ENCODE measurements at places on chromosomes 2 and 18. TPM values are rescaled to one million over a fixed set of nuclear protein-coding genes. Genes with fewer than 3 reads are reported as not detected.

FAM110C gene
- total RNA-seq: 0.34 TPM

ICOS gene
- not detected for total RNA-seq

PAIP2B gene
- total RNA-seq: 0.47 TPM

DNA sequence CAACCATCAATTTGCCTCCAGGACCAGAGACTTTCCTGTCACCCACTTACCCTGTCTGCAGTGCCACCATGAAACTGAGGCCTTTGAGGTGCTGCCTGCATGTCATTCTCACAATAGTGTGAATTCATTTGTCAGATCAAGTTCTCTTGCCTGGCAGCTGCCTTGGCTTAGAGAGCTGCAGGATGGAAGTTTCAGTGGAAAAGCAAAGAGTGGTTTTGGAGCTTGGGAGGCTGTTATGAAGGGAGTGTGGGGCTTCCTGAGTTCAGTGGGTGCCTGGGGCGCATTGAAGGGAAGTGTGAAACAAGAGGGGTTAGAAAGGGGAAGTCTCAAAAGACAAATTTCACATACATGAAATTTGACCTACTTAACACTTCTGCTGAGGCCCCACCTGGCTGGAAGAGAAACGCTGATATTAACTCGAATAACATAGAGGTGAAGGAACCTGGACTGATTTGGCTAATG lies 7.9 kb upstream of the LBH start:
- no peak for DNase-seq

MGAT5 gene
- total RNA-seq: 63.7 TPM

CRYGD gene
- not detected for total RNA-seq

SDC1 gene
- 7.4 TPM for total RNA-seq

GPR55 gene
- total RNA-seq: not detected

- DNase-seq: no peak
Observed at GRCh38 chr2:189498205-189498604, 56.9 kb downstream of the WDR75 start.

DNA sequence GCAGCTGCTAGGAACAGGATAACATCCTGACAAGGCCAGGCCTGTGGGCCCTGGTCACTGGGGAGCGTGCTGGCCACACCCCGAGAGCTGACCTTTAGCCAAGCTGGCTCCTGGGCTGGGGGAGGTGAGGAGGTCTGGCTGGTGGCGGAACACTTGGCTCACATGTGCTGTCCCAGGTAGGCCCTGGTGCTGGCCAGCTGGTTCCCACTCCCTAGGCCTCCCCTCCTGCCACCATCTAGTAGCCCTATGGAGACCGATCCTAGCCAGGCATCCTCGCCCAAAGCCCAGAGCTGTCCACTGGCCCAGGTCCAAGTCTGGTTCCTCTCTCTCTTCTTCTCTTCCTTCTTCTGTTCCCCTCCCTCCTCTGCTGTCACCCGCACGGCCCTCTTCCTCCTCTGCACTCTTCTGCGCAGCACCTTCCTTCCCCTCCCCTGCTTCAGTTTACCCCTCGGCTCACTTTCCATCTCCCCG lies 52.4 kb downstream of the TNS1 start:
- no peak for DNase-seq

MOGAT1 gene
- not detected for total RNA-seq

GRCh38 chr2:64230540-64230939 lies 86.3 kb upstream of the PELI1 start:
- DNase-seq: no peak

DNA sequence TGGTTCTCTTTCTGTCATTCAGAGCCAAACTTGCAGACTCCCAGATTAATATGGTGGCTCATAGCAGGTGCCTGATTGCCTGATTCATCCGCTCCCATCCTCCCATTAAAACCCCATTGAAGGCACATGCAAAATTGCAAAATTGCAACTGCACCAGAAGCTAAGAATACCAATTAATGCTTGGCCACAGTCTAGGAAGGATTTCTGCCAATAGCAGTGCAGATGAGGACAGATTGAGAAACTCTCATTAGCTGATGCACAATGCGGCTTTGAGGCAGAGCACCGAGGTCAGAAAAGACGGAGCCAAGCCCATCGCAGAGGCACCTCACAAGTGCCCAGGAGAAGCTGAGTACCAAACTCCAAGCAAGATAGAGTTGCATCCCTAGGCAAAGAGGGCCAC lies 172.8 kb downstream of the ARL4C start:
- DNase-seq: no peak

ACOXL gene
- 0.10 TPM for total RNA-seq

- no peak for DNase-seq
Observed at GRCh38 chr2:216791303-216791702, 68.6 kb downstream of the TNP1 start.

GRCh38 chr18:3384664-3385563 lies 65.1 kb upstream of the TGIF1 start:
- DNase-seq: no peak

C2orf80 gene
- total RNA-seq: not detected

DNA sequence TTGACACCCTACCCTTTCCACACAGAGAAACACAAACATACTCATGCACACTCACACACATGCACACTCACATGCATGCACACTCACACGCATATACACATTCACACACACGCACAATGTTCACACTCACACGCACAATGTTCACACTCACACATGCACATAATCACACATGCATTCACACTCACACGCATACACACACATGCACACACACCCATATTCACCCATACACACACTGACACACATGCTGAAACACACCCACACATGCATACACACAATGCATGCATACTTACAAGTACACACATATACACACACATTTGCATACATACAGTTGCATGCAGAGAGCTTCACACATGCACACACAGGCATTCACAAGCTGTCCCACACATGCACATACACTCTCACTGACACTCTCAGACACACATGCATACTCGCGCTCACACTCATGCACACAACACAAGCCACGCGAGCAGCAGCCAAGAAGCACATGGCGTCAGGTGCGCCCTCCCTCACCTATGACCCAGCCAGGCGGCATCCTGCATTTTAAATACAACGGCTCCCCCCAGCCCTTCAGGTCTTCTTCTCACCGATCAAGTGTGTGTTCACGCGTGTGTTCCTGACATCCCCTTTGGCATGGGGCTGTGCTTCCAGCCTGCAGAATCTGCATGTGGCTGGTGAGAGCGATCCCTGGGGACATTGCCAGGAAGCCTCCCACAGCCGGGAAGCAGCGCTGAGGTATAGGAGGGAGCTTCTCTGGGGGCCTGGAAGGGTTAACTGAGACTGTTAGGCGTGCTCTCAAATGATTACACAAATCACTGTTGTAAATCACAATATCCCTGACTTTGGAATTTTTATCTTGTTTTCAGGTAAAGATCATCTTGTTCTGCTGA lies 195.1 kb downstream of the RTP5 start:
- no peak for DNase-seq

- no peak for DNase-seq
Observed at GRCh38 chr2:8850845-8851487, 13.6 kb upstream of the KIDINS220 start.

DNA sequence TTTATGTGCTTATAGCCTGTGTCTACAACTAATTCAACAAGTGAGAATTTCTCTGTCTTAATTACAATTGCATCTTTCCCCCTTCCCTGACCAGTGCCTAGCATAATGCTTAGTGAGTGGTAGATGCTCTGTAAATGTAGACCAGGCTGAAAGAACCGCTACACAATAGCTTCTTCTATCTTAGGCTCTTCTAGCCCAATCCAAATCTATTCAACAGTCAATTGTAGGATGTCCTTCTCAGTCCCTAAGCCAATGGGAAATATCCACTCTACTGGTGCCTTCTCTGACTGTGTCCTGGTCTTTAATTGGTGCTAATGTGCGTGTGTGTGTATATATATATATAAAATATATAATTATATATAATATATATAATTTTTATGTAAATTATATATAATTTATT lies 34.1 kb upstream of the GCC2 start:
- DNase-seq: no peak

C2orf15 gene
- total RNA-seq: 0.41 TPM

DNA sequence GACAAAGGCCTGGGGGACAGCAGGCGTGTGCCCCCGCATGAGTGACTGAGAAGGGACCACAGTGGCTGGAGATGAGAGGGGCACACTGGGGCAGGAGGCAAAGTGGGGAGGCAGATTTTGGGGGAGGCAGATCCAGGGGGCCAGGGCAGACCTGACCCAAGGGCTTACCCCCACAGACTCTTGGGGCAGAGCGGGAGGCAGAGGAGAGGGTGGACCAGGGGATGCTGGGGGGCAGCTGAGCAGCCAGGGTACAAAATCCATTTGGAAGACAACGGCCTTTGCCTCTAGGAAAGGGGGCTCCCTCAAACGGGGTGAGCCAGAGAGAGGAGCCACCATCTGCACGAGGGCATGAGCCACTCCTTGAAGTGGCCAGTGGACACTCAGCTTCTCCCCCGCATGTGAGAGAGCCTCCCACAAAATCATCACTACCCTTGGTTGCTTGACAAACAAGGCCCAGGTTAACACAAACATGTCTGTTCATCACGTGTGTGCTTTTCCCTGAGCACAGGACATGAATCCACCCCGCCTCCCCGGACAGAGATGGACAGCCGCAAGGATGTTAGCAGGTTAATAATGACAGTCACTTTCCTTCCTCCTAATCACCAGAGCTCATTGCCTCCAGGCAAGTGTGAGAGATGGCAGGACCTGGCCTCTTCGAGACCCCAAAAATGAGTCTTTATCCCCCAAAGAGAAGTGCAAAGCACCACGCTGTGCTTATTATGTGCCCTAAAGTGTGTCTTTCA lies 72.0 kb upstream of the RAB6C start:
- no peak for DNase-seq

- no peak for DNase-seq
Observed at GRCh38 chr2:61670591-61671501, 132.7 kb upstream of the XPO1 start.

BABAM2 gene
- total RNA-seq: 38.4 TPM

CD226 gene
- total RNA-seq: under 0.01 TPM

GRCh38 chr2:108988796-108989713 lies at the start of gene EDAR:
Gene EDAR (minus strand): TSS chr2:108989220. CDS start chr2:108931014, 58,206 bp downstream.
- no peak for DNase-seq

GRCh38 chr2:173359231-173359630 lies 4.6 kb downstream of the CDCA7 start:
- DNase-seq: no peak

PTCD3 gene
- 30.8 TPM for total RNA-seq

DNA sequence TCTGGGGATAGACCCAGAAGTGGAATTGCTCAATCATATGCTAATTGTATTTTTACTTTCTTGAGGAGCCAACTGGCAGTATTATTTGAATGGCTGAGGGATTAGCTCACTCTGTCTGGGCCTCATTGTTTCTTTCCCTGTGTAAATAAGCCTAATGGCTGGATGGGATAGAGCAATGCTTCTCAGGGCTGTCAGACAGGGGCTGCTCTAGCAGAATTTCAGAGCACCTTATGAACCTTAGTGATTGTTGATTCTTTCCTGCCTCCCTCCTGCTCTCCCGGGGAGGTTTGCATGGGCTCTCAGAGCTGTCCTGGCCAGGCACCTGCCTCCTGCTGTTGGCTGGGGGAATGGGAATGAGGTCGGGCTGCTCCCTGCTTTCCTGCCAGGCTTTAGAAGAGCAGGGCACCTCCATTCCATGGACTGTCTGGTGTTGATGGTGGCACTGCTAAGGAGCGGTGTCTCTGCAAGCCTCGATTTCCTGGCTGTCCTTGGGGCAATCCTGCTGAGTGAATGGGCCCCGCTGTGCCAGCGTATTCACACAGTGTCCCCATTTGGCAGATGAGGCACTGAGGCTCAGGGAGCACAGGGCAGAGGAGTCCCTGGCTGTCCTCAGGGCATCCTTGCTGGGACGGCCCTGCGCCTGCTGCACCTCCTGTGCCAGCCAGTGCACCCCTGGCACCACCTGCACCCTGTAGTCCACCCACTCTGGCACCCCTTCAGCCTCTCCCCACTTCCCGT lies 468.2 kb upstream of the HS6ST1 start:
- DNase-seq: no peak

DNA sequence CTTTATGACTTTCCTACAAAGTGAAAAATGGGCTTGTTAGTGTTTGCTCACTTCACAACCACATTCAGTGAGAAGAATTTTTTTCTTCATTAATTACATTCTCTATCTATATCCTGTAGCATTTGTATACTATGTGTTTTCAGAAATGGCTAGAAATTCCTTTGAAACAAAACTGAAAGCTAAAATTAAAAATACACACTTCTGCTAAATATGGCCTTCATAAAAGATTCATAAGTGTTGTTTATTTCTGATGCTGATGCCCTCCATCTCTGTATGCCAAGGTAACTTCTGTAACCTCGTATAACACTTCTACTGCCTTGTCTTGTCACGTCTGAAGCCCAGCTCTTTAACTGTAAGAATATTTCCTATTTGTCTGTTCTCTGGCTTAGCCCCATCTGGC lies 59.8 kb downstream of the PMAIP1 start:
- no peak for DNase-seq

AGAP1 gene
- 13.3 TPM for total RNA-seq

CREG2 gene
- 31.7 TPM for total RNA-seq

DNA sequence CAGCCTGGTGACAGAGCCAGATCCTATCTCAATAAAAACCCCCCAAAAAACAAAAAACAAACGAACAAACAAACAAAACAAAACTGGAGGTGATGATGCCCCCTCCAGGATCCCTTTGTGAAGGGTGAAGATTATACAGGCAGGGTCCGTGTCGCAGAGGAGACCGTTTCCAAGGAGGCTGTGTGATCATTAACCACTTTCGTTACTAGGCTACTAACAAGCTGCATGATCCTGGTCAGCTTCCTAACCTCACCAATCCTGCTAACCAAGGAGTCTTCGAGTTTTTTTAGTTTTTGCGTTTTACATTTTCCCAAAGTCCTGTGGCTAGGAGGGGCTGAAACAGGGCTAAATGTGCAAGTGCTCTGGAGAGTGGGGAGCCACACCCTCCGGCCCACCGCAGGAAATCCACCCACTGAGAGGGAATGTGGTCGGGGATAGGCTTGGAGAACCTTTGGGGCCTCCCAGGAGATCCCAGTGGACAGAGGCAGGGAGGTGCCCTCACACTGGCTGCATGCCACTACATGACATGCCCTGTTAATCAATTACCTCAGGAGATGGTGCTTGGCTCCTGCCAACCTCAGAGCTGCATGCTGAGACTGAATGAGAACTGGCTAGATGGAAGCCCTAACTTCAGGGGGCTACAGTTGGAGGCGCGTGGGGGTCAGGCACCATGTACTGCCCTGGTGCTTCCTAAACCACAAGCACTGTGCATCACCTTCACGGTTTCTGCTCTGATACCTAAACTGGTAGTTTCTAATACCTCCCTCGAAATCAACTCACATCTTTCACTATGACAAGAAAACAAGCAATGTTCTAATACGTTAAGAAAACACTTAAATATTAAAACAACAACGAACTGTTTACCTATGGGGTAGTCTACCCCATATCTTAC lies 67.5 kb upstream of the RGPD5 start:
- no peak for DNase-seq

BCL2 gene
- 2.2 TPM for total RNA-seq

GRCh38 chr18:41809652-41810051 lies 145.4 kb upstream of the PIK3C3 start:
- DNase-seq: no peak

MEIS1 gene
- 11.8 TPM for total RNA-seq

DOCK10 gene
- total RNA-seq: 15.1 TPM

PID1 gene
- total RNA-seq: 0.68 TPM

Data from glomerular endothelial cell (primary cell).